ENCODE measurements at places on chromosomes 3 and 15. TPM values are rescaled to one million over a fixed set of nuclear protein-coding genes. Genes with fewer than 3 reads are reported as not detected.

- no peak for DNase-seq
These were observed 4.1 kb upstream of the ECT2 start for GRCh38 chr3:172746475-172746874.

DNA sequence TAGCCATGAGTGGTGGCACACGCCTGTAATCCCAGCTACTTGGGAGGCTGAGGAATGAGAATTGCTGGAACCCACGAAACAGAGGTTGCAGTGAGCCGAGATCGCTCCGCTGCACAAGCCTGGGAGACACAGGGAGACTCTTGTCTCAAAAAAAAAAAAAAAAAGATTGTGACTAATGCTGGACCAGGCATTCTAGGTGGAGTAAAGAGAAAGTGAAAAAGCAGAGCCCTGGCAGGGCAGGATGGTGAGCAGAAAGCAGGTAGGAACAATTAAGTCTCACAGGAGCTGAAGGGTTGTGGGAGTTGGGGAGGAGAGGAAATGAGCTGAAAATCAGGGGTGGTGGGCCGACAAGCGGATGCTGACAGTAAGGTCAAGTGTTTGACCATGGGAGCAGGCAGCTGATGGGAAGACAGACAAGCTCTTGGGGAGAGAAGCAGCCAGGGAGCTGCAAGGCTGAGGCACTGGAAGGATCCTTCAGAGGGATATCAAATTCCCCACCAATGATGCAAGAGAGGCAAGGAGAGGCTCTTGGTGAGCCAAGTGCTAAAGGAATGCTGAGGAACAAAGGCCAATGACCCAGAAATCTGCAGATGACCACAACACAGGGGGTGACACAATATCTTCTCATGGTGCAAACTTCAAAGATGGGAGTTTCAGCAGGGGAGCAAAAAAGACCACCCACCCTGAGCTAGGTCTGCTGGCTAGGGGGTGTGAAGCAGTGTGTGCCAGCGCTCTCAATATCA is 251.1 kb downstream of the ULK4 start:
- DNase-seq, result no peak

The ITIH1 gene
- not detected for total RNA-seq

- DNase-seq, result no peak
These were observed 173.6 kb downstream of the PTPRG start for GRCh38 chr3:61734749-61735686.

DNA sequence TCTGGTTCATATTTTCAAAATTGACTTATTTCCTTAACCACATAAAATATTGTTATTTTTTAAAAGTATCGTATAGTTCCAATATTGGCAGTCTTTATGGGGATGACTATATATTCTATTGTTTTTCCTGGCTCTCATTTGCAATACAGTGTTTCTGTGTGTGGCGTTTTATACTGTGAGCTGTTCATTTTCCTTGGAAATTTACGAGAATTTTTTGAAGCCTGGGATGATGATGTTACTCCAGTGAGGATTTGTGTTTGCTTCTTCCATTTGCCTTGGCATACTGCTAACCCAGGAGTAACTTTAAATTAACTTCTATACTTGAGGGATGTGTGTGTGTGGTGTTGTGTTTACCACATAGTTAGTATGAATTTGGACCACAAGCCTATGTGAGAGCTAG is 95.2 kb downstream of the NR1D2 start:
- DNase-seq, result no peak

The C3orf62 gene
- 2.8 TPM for total RNA-seq

GRCh38 chr15:85771271-85771670 is 23.5 kb downstream of the KLHL25 start:
- DNase-seq, result no peak

DNA sequence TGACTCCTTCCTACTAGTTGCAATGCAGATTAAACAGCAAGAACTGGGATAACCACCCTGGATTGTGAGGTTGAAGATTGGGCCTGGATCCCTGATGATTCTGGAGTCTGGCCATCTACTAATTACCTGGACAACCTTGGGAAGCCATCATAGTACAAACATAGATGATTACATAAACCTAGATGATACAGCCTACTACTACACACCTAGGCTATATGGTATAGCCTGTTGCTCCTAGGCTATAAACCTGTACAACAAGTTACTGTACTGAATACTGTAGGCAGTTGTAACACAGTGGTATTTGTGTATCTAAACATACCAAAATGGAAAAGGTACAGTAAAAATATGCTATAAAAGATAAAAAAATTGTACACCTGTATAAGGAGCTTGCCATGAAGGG is 48.0 kb downstream of the NSUN3 start:
- no peak for DNase-seq

- DNase-seq, result no peak
These were observed 215.2 kb downstream of the BBX start for GRCh38 chr3:107737914-107738313.

DNA sequence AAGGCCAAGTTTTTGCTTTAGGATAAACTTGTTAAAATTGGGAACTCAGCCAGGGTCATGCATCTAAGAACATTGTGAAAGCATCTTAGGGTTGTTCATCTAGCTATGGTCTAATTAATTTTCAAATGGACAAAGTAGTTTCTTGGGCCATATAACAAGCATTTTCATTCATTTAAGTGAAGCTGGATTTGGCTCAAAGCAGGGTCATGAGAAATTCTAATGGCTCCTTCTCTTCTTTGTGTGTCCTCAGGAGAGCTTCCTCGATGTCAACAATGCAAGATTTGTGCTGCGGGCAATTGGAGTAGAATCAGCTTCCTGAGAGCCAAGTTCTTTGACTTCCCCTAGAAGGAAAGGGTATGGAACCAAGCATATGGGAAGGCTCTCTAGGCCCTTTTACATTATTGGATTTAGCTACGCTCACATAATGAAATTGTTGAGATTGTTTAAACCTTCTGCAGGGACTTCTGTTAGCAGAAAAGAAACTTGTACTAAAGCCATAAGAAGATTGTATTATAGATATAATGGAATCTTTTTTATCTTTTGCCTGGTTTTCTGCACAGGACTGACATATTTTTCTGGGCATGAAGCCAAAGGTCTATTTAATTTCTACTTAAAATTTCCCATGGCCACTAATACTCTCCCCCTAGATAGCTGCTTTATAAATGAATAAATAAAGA is 1.8 kb upstream of the SAMMSON start:
- DNase-seq, result no peak

The PHLDB2 gene
- 89.3 TPM for total RNA-seq

The DPPA2 gene
- total RNA-seq, result not detected

DNA sequence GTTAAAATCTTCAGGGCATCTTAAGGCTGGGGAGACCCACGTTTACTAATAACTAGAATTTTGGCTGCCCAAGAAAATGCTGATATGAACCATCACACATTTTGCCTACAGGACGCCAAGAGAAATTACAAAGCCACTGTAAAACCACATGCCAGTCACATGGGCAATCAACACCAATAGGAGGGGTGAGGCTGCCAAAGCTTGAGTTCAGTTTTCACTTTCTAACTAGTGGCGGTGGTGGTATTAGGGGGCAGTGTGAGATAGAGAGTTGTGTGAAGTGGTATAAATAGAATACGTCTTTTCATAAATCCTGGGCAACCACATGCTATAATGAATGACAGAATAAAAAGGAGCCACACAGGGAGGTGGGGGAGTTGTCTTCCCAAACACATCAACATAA is 147.3 kb downstream of the WNT5A start:
- no peak for DNase-seq

- no peak for DNase-seq
These were observed 63.1 kb downstream of the ATP2B2 start for GRCh38 chr3:10442151-10442795.

- no peak for DNase-seq
These were observed 137.4 kb downstream of the MBNL1 start for GRCh38 chr3:152405915-152406802.

DNA sequence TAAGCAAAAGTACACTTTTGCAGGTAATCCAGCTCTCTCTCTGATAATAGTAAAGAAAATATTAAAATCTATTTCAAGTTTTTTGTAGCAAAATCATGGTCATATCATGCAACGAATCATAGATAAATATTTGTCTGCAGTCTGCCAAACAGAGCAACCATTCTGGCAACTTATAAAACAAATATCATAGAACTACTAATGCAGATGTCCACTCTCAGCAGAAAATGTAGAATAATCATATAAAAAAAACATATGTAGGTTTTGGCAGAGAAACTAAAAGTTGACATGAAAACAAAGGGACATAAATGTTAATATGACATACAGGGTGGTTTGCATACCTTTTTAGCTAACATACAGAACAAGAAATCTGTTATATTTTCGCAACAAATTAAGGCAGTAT is 12.2 kb downstream of the TMCC1 start:
- DNase-seq, result no peak

DNA sequence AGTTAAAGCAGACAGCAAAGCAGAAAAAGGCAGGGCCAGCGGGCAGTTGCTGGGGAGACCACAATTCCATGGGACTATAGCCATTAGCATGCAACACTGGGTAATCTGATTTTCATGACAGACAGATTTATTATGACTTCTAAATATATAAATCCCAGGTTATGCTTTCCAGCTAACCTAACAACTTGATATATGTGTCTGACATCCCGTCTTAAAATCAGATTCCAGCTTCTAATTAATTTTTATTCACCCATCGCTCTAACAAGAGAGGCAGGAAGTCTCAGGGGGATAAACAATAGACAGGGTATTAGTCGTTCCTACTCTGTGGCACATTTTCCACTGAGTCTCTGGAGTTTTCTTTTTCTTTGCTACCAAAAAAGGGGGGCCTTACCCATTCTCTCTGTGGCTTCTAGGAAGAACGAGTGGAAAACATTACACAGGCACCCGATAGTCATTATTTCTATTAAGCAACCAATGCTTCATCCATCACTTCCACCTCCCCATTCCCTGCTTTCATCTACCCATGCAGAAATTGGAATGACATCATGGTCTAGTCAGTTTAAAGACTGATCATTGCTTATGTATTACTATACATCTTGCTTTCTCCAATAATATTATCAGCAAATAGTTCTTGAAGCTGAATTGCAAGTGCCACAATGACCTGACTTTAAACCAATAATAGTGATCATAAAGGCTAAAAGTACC is 173.1 kb downstream of the FHIT start:
- DNase-seq, result no peak

The ARRDC4 gene
- total RNA-seq, result 11.8 TPM

GRCh38 chr3:33717616-33717865 is 513 bp downstream of the CLASP2 start:
- peak; percentile 69 for DNase-seq

- DNase-seq, result no peak
These were observed 39.3 kb upstream of the UTS2B start for GRCh38 chr3:191369616-191370010.

DNA sequence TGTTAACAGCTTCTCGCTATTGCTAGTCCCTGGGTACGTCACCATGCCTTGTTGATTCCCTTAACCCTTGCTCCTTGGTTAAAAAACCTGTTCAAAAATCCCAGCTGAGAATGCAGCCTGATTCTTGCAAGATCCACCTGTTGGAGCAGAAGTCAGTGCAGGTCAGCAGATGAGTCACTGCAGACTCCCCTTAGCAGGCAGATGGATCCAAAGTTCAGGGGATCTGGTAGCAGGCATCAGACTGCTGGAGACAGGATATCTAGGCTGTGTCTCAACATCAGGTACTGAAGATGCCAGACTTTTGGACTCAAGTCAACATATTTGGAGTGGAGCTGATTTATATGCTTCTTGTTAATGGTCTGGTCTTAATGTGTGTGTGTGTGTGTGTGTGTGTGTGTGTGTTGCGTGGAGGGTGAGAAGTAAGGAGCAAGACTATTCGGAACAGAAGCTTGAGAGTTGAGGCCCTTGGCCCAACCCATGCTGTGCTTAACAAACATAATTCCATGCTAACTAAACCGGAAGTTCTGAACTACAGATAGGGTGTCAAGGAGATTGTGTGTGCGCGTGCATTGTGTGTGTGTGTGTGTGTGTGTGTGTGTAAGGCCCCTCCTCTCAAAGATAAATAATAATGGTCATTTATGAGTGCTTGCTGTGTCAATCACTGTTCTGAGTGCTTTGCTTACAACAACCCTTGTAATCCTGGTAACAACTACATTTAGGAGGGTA is 1.0 kb upstream of the C3orf52 start:
- DNase-seq, result no peak

GRCh38 chr3:59262076-59262498 is 212.3 kb upstream of the CFAP20DC start:
- DNase-seq, result no peak
